Ureter (tissue), 1 donor: ENCODE measurements at places on chromosomes 2 and 18. TPM values are rescaled to one million over a fixed set of nuclear protein-coding genes. Genes with fewer than 3 reads are reported as not detected.

RUFY4 gene
- 5.6 TPM for total RNA-seq

- DNase-seq, result no peak
Measured at GRCh38 chr18:55106906-55107305, 147.6 kb upstream of the CCDC68 start.

DNA sequence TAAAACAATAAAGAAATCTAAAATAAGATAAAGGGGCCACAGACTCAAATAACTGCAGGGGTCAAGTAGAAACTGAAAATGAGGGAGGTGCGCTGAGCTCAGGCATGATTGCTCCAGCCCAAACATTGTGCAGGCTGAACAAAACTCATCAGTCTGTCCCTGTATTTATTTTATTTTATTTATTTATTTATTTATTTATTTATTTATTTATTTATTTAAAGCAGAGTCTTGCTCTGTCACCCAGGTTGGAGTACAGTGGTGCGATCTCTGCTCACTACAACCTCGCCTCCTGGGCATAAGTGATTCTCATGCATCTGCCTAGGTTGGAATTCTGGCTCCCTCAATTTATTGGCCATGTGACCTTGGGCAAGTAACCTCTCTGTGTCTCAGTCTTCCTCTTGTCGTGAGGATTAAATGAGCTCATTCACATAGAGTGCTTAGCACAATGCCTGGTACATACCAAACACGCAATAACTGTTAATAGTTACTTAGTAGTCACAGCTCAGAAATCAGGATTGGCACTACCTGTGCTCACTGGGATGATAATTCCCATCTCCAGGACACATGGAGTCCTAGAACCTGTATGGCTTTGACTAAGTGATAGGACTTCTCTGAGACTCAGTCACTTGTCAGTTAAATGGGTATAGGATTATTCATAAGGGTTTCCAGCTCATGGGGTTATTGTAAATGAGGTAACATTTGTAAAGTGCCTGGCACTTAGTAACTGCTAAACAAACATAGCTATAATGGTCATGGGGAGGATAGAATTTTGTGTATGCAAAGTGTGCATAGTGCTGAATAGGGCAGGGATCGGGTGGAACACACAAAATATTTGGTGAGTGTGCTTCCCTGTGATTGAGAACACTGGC lies 6.0 kb downstream of the SPEG start:
- no peak for DNase-seq

GRCh38 chr2:96520697-96521096 lies 15.5 kb upstream of the NEURL3 start:
- DNase-seq, result no peak

USP37 gene
- total RNA-seq, result 24.8 TPM

DNA sequence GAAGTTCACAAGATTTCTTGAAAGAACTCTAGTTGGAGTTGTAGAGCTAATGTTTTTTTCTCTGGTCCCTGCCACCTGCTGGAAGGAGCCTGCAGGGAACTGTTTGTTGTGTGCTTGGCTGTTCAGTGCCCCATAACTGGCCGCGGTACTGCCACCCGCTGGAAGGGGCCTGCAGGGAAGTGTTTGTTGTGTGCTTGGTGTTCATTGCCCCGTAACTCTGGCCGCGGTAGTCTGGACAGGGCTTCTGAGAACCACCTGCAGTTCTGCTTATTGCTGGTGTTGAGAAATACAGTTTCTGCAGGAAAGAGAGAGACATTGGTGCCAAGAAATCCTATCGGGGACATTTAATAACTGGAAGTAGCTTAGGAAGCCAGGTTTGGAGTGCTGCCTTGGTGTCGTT lies 58.1 kb downstream of the AGAP1 start:
- DNase-seq, result peak; percentile 61

FAP gene
- total RNA-seq, result 3.0 TPM

GRCh38 chr18:59881728-59882656 lies 17.8 kb upstream of the PMAIP1 start:
- DNase-seq, result no peak
